ENCODE measurements at places on chromosomes 1 and 21. TPM values are rescaled to one million over a fixed set of nuclear protein-coding genes. Genes with fewer than 3 reads are reported as not detected.
A peak's percentile ranks its signal among the peaks of the same experiment; 100 is the strongest.

DNA sequence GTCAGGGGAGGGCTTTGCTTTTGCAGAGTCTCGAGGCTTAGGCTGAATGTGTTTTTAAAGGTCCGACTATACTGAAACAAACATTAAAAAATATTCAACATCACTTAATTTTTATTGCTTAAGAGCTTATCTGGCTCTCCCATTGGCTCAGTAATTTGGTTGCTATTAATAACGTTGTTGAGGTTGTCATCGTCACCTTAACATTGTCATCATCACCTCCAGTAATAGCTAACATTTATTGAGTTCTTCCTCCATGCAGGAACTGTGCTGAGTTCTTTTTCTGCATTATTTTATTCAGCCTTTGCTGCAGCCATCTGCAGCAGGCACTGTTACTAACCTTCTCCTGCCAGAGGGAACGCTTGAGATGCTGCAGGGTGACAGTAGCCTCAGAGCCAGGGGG, 40.1 kb downstream of the ADARB1 start:
- no peak for DNase-seq

- no peak for DNase-seq
These were observed at the start of gene ARL8A for GRCh38 chr1:202144402-202145067. TSS of gene ARL8A (minus strand) at chr1:202144737. CDS start at chr1:202144572, 165 bp downstream.

DNA sequence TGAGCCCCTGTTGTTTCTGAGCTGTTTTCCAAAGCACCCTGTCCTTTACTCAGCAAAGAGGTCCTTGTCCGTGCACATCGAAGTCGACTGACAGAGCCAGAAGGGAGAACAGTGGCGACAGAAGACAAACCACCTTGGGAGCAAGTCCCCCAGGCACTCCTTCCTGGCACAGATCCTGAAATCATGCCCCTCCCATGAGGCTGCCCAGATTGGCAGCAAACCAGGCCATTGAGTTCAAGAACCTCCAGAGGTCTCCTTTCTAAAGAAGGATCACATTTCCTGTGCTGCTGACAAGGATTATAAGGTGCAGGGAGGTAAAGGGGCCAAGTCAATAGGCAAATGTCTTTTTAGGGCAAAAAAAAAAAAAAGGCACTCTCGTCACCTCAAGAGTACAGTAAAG, 84.7 kb upstream of the HIVEP3 start:
- DNase-seq = no peak

DNA sequence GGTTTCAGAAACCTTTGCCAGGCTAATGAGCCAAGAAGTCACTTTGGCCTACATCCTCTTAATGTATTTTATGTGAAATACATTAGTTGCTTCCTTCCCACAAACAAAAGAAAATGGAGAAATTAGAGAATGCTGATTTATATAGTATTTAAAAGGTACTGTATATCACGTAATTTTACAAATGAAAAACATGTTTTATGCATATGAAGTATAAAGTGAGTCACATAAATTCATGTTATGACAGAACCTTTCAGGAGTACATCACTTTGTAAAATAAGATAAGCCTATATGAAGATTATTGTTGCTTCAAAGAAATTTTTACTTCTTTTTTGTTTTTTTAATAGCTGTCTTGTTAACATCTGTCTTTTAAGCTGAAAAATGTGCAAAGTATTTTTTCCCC, 4.6 kb downstream of the DR1 start:
- no peak for DNase-seq

- no peak for DNase-seq
These were observed 4.1 kb downstream of the MYBPH start for GRCh38 chr1:203171341-203172183.

DNA sequence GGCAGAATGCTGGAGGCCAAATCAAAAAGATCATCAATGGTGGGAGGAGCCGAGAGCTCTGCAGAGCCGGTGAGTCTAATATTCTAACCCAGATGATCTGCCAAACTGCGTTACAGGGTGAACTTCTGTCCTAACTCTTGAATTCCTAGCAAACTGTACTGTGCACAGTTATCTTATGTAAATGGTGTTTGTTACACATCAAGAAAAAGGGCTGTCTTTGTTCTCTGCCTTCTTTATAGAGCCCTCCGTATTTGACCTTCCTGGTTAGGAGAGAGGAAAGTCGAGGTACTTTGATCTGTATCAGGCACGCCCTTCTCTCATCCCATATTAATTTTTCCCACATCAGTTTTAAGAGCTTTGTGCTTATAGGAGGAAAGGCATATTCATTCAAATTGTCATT, 37.6 kb downstream of the MT1HL1 start:
- DNase-seq = no peak

GRCh38 chr1:90319918-90320317, 325.0 kb downstream of the ZNF326 start:
- no peak for DNase-seq

GRCh38 chr1:31201931-31202360, 37.7 kb downstream of the NKAIN1 start:
- DNase-seq = no peak

Gene ADAMTS4
- total RNA-seq = 15.8 TPM

GRCh38 chr1:56139836-56140235, 439.5 kb downstream of the PLPP3 start:
- peak; percentile 51 for DNase-seq

Gene ACTL8
- not detected for total RNA-seq

GRCh38 chr1:230208619-230209261, 141.7 kb downstream of the GALNT2 start:
- DNase-seq = peak; percentile 18

GRCh38 chr1:168520052-168520751, 23.6 kb downstream of the XCL2 start:
- DNase-seq = no peak

GRCh38 chr1:212514782-212515181, 82.1 kb downstream of the NENF start:
- DNase-seq = no peak

GRCh38 chr1:240719953-240720700, 108.2 kb upstream of the GREM2 start:
- no peak for DNase-seq

DNA sequence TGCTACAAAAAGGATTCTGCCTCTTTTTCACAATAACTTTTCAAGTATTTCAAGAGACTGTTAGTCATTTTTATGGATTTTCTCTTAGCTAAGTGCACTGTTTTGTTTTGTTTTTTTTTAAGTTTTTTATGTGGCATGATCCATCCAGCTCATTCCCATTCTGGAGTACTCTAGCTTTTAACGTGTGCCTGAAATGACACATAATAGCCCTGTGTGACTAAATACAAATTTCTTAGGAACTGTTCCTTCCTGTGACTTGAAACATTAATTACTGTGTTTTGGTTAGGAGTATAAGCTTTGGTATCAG, 143.9 kb downstream of the HS2ST1 start:
- DNase-seq = no peak

- no peak for DNase-seq
These were observed 362.7 kb downstream of the PTPRU start for GRCh38 chr1:29599071-29599470.

Gene BNIPL
- 0.13 TPM for total RNA-seq

- DNase-seq = no peak
These were observed 9.9 kb upstream of the LRRC39 start for GRCh38 chr1:100187912-100188311.

Gene PLA2G2E
- total RNA-seq = not detected

Gene OR2M3
- not detected for total RNA-seq

DNA sequence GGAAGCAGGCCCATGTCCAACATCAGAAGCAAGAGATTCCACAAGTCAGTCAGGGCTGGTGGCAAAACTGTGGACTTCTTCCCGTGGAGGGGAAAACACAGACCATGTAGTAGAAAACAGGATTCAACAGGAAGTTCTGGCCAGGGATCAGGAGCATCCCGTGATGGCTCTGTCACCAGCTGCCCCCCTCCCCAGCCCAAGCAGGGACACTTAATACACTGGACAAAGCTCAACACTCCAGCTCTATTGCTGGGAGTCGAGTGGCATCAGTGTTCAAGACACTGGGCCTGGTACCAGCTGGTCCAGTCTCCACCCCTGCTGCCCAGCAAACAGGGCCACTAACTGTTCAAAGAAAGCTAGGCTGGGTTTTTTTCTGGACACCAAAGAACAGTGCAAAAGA, 3.7 kb downstream of the SLC45A3 start:
- DNase-seq = peak; percentile 53

- no peak for DNase-seq
These were observed 46.9 kb upstream of the LHX8 start for GRCh38 chr1:75087278-75087677.

GRCh38 chr1:73765551-73766233, 432.3 kb downstream of the LRRIQ3 start:
- DNase-seq = no peak
